HFFc6 (cell line): ENCODE measurements at places on chromosomes 4 and X.

DNA sequence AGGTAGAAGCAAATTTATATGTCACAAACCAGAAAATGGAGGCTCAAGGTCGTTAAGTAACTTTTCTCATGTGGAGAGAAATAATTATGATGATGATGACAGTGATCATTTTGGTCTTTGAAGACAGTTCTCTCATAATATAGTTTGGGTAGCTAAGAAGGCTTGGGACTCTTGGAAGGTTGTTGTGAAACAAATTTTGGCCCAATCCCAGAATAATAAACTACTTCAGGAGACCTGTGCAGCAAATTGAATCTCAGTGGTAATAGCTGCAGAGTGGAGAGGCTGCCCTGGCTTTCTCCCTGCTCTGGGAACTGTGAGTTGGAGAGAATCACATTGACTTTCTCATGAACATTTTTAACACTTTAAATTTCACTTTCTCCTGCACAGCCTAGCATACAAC is 217.2 kb upstream of the BOD1L1 start:
- DNase-seq: no peak

DNA sequence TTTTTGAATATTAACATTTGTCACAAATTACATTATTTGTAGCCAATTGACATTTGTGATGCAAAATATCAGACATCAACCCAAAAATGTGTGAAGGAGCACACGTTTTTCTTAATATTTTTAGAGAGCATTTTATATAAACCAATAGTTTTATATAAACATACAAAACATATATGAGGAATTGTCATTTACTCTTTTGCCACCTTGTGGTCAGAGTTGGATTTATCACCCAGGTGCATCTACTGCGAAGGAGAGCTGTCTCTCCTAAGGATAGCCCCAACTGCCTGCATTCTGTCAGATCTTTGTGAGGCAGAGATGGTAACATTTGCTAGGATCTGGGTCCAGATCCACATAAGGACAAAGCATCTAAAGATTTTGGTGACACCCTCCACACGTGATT is 2.5 kb upstream of the USP27X start:
- DNase-seq: no peak

DNA sequence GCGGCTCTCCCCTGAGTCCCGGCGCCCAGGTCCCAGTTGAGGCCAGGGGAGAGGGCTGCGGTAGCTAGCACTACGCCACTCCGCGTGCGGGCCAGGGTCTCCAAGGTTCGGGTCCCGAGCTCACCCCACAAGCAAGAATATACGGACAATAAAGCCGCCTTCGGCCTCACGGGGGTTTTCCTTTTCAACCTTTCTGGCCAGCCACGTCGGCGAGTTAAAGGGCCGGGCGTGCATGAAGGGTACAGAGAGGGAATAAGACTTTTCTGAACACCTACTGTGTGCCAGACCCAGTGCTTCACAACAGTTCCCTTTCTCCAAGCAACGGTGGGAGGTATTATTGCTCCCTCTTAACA is 138.5 kb upstream of the ZIC3 start:
- DNase-seq: no peak

- no peak for DNase-seq
Measured at GRCh38 chrX:9578083-9578779, 113.4 kb downstream of the TBL1X start.

GRCh38 chr4:97394653-97395052 is 748.6 kb downstream of the STPG2 start:
- DNase-seq: no peak

DNA sequence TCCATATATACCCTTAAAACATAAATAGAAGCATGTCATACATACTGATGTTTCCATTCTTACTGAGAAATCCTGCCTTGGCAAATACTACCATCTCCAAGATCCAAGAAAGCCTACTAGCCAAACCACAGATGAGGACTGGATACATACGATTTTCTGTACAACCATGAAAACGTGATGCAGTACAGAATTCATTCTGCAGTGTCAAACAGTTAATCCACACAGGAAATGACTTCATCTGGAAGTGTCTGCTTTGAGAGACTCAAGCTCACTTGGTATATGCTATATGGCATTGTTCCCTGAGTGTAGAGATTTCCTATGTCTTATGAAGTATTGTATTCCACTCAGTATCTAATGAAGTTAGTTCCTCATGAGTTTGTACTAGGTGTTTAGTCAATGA is 94.3 kb downstream of the CT47B1 start:
- DNase-seq: peak; percentile 5

DNA sequence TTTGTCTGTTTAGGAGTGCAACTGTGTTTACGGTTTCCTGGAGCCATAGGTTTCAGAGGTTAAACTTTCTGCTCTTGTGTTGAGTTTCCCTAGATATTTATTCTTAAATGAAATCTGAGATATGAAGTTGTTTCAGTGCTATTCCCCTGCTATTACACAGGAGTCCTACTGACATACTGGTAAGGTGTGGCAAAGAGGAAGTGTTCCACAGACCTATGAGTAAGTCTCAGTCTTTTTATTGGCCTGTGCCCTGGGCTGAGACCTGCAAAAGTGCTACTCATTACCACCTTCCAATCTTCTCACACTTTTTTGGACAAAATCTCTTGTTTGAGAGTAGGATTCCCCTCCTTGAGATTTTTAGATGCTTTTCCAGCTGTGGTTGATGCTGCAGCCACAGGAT is 35.6 kb upstream of the MAGEA8 start:
- DNase-seq: no peak

DNA sequence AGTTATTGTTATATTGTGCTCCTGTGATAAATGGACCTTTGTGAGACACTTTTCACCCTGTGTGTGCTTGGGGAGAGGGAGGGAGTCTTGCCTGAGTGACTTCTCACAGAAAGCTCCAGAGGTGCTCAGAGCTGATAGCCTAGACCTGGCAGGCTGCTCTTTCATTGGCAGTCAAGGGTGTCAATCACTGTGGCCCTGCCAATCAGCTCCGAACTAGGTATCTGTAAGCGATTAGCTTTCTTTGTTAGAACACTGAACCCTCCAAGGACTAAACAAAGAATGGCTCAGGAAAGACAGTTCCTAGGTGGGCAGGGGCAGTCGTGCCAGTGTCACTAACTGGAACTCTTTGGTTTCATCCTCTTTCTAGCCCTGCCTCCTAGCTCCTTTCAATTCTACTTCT is 2.7 kb upstream of the NALF2 start:
- no peak for DNase-seq
